ENCODE measurements at places on chromosomes 6 and 20. TPM values are rescaled to one million over a fixed set of nuclear protein-coding genes. Genes with fewer than 3 reads are reported as not detected.

DNA sequence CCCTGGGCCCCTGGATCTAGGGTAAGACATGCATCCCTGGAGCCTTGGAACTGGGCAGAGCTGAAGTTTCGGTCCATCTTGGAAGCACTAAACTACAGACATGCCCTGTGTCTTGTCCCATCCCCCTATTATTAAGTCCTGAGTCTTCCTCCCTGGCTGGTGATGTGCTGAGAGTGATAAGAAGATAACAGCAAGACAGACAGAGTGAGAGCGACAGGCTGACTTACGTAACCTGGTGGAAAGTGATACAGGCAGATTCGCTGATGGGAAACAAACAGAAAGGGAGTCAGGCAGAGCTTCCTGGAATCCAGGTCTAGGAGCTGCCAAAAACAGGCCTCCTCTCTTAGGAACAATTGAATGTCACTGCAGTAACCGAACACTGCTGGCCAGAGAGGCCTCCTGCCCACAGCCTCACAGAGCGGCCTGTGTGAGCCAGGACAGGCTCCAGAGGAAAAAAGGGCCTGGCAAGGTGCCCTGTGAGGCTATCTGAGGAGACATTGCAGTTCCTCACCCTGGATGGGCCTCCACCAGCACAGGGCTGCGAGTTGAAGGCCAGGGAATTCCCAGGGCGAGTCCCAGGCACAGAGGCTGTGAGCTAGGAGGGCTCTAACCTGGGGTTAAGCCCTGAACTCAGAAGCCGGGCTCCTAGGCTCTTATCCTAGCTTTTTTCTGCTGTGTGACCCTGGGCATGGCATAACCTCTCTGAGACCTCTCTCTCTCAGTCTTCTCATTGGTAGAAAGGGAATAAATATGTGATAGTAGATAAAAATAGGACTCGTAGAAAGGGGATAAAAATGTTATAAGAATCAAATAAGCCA lies 34.2 kb upstream of the B4GALT5 start:
- no peaks in the 10 kb centered on the region for H3K27me3 ChIP-seq
- DNase-seq: no peak
- H3K36me3 ChIP-seq: no peaks in the 10 kb centered on the region
- no peak overlapping the region for H3K27ac ChIP-seq

GRCh38 chr20:57390604-57391438 lies at the start of gene RBM38:
Gene RBM38 (plus strand): TSS chr20:57391396. CDS start chr20:57391582, 186 bp downstream.
- peaks cover 17% of the 10 kb centered on the region for H3K36me3 ChIP-seq
- DNase-seq: peak; percentile 67
- H3K4me3 ChIP-seq: peak within 1 kb of the TSS; percentile 99
- peaks cover 44% of the 10 kb centered on the region for H3K4me1 ChIP-seq

DNA sequence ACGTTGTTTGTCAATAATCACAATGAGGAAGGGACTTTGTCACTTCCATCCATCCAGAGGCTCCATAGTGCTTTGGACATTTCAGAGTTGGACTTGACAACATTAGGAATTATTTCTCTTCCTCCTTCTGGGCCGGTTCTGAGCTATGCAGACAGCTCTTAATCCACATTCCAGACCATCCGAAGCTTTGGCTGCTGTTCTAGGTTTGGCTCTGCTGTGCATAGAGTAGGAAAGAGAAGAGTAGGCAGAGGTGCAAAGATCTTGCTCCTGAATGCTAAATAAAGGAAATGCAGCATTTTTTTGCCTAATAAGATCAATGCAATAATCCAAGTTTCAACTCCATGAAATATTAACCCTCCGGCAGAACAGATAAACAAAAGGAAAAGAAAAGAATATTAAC lies 251.8 kb upstream of the PRND start:
- no peaks in the 10 kb centered on the region for H3K4me1 ChIP-seq
- H3K4me3 ChIP-seq: no peak overlapping the region
- no peak overlapping the region for H3K27ac ChIP-seq
- DNase-seq: no peak
- H3K36me3 ChIP-seq: no peaks in the 10 kb centered on the region

GRCh38 chr6:132115714-132116366 lies 164.7 kb upstream of the CCN2 start:
- H3K27ac ChIP-seq: no peak overlapping the region
- H3K4me3 ChIP-seq: no peak overlapping the region
- no peaks in the 10 kb centered on the region for H3K36me3 ChIP-seq

GRCh38 chr6:132354517-132355167 lies 46.6 kb downstream of the MOXD1 start:
- H3K27ac ChIP-seq: no peak overlapping the region
- H3K4me1 ChIP-seq: peaks cover 8% of the 10 kb centered on the region
- H3K4me3 ChIP-seq: no peak overlapping the region
- H3K36me3 ChIP-seq: no peaks in the 10 kb centered on the region
- peak; percentile 45 for DNase-seq

- no peaks in the 10 kb centered on the region for H3K4me1 ChIP-seq
- no peaks in the 10 kb centered on the region for H3K36me3 ChIP-seq
- H3K27me3 ChIP-seq: no peaks in the 10 kb centered on the region
- no peak overlapping the region for H3K27ac ChIP-seq
- DNase-seq: no peak
These were observed 180.0 kb downstream of the TMEM242 start for GRCh38 chr6:157143171-157143889.

DNA sequence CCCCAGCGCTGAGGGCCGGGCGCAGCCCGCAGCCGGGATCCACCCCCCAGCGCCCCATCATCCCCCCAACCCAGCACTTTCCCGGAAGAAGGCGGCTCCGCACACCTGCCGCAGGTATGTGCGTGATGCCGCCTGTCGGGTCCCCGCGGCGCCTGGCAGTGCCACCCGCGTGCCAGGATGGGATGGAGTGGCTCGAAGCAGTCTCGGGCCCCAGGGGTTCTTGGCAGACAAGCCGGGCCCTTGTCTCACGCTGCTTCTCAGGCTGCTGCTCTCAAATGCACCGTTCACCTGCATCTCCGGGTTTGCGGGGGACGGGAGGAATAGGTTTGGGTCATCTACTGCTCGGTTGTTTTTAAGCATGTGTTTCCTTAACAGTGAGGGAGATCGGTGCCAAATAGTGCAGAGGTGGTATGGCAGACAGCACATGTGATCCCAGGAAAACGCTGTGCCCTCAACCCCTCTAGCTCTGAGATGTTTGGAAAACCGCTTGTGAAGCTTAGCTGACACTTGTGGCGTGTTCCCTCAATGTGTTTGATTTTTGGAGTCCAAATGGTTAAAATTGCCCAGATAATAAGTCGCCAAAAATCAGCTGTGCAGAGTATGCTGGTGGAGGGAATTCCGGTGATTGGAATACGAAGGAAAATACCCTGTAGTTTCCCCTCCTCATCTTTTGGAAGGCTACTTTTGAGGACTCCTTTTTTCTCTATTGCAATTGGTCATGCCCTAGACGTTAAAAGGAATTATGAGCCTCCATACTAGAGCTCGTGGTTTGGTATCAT lies 926 bp downstream of the MYLIP start:
- peak overlapping the region; percentile 97 for H3K27ac ChIP-seq
- DNase-seq: no peak
- H3K4me1 ChIP-seq: peaks cover 38% of the 10 kb centered on the region
- peak overlapping the region; percentile 91 for H3K4me3 ChIP-seq
- H3K36me3 ChIP-seq: no peaks in the 10 kb centered on the region

COL12A1 gene
- not detected for total RNA-seq

Measured in naive thymus-derived CD4-positive, alpha-beta T cell (primary cell).